Right ventricle myocardium inferior (tissue), 1 donor: ENCODE measurements at places on chromosomes 16 and 17.
A peak's percentile ranks its signal among the peaks of the same experiment; 100 is the strongest.

GRCh38 chr16:79609861-79610260, 9.3 kb upstream of the MAF start:
- DNase-seq, result no peak

- no peak for DNase-seq
Observed at GRCh38 chr17:16980813-16981731, 9.2 kb upstream of the TNFRSF13B start.

DNA sequence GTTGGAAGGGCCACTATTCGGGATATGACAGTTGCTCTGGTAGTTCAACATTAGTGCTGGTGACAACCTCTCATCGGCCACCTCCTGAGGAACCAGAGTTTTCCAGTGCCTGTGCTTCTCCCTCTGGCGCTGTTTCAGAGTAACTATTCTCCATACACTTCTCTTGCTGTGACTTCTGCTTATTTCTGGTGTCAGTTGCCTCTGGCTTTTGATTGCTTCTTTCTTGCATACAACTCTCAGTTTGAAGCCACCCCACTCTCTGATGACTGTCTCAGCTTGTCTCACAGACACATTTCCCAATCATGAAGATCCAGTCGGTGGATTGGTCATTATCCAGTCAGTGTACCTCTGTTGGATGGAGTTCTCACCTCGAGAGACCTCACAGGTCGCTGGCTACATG, 3.4 kb upstream of the TM4SF5 start:
- no peak for DNase-seq

DNA sequence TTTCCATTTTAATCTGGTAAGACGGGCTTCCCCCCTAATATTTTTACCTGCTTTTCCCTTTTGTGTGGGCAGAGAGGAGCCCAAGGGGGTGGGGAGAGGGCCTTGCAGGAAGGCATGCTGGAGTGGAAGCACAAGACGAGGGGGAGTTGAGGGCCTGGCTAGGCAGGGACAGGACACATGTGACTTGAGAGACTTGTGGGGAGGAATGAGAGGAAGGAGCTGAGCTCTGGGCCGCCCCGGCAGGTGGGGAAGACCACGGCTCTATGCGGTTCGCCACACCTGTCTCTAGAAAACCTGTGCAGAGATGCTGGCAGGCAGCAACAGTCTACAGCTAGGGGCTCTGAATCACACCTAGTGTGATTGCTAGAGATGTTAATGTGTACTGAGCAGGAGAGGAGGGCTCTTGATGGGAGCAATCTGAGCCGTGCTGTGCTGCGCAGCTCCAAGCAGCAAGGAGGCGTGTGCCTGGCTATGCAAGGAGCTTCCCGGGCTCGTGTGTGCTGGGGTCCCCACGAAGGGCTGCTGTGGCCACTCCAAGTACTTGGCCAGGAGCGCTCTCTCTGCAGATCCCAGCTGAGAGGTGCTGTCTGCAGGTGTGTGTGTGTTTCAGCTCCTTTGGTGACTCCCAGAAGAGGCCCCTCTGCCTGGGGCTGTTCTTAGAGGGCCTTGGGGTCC, 50.2 kb downstream of the PDPK1 start:
- DNase-seq, result no peak

DNA sequence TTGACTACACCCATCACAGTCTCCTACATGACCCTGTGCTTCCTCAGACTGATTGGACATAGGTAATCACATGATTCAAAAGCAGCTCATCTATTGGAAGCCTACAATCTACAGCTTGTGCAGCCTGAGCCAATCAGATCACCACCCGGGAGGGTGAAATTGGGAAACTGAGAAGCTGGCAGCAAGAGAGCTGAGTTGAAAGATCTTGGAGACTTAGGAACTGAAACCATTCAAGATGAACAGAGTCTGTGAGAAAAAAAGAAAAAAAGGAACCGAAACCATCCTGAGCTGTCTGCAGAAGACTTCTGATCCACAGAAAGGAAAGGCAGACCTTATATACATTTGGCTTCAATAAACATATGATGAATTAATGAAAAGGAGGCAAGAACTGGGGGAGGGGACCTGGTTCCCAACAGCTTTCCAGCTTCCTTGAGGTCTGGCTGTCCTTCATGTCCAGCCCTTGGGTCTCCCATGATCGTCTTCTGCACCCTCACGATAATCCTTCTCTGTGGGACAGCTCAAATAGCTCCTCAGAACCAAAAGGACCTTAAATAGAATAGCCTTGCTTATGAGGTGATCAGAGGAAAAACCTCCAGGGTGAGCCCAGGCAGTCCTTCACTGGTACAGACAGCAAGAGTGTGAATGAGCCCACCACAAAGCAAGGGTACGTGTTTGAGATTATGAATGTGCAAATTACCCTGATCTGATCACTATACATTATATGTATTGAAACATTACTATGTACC, 32.6 kb downstream of the PLXDC1 start:
- DNase-seq, result no peak

DNA sequence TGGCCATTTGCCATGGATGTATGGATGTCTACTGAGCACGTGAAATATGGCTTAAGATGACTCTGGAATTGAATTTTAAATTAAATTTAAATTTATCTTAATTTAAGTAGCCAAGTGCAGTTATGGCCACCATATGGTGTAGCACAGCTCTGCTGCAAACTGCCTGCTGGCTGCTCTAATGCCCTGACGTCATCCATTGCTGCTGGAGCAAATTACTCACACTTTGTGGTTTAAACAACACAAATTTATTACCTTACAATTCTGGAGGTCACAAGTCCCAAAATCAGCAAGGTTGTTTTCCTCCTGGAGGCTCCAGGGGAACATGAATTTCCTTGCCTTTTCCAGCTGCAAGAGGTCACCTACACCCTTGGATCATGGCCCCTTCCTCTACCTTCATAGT, 679.3 kb upstream of the EEF2KMT start:
- no peak for DNase-seq

GRCh38 chr17:49277638-49278037, 47.1 kb upstream of the PHOSPHO1 start:
- no peak for DNase-seq

- DNase-seq, result no peak
Observed at GRCh38 chr17:39756380-39757079, 18.8 kb downstream of the GRB7 start.

DNA sequence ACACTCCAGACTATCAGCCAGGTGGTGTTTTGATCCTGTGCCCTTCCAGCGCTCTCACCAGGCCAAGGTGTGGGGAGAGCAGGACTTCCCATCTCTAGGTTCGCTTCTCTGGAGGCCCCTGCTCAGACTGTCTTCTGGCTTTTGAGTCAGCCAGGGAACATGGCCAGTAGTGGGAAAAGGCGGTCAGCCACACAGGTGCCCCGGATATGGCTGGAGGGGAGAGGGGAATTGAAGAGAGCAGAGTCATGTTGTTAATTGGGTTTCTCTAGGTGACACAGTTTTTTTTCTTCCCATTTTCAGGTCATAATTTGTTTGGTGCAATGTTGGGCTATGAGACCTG, 1.5 kb downstream of the MINK1 start:
- no peak for DNase-seq

- no peak for DNase-seq
Observed at GRCh38 chr16:56801762-56802161, 63.2 kb upstream of the SLC12A3 start.

- DNase-seq, result no peak
Observed at GRCh38 chr17:72898725-72899124, 193.8 kb downstream of the SLC39A11 start.

DNA sequence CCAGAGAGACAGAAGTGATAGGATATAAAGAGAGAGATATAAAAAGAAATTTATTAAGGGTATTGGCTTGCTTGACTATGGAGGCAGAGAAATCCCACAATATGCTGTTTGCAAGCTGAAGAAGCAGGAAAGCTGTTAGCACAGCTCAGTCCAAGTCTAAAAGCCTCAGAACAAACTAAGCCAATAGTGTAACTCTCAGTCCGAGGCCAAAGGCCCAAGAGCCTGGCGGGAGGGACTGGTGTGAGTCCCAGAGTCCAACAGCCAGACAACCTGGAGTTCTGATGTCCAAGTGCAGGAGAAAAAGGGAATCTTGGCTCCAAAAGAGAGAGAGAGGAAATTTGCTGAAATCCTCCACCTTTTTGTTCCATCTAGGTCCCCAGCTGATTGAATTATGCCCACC, 30.3 kb upstream of the NACA2 start:
- DNase-seq, result no peak

- DNase-seq, result no peak
Observed at GRCh38 chr16:61007694-61008093, 1028.5 kb downstream of the CDH8 start.

- DNase-seq, result no peak
Observed at GRCh38 chr16:53991754-53992378, 287.9 kb downstream of the FTO start.

GRCh38 chr17:79978548-79978855, 57.2 kb downstream of the TBC1D16 start:
- no peak for DNase-seq

DNA sequence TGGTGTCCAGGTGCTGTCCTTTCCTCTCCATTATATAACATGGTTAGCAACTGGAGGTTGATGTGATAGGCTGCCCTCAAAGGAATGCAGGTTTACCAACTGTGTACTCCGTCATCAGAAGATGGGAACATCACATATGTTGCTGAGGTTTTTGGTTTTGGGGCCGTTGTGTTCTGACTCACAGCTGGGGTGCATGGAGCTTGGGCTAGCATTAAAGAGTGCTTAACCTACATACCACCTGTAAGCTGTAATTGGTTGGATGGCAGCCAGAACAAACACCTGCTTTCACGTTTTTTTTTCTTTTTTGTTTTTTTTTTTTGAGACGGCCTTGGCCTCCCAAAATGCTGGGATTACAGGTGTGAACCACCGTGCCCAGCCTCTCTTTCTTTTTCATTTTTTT, 20.9 kb downstream of the TMEM11 start:
- no peak for DNase-seq

GRCh38 chr16:85460252-85461021, 152.7 kb upstream of the GSE1 start:
- no peak for DNase-seq

GRCh38 chr17:40548982-40549685, 16.1 kb downstream of the CCR7 start:
- no peak for DNase-seq

- DNase-seq, result no peak
Observed at GRCh38 chr16:76906552-76906951, 284.4 kb upstream of the MON1B start.

DNA sequence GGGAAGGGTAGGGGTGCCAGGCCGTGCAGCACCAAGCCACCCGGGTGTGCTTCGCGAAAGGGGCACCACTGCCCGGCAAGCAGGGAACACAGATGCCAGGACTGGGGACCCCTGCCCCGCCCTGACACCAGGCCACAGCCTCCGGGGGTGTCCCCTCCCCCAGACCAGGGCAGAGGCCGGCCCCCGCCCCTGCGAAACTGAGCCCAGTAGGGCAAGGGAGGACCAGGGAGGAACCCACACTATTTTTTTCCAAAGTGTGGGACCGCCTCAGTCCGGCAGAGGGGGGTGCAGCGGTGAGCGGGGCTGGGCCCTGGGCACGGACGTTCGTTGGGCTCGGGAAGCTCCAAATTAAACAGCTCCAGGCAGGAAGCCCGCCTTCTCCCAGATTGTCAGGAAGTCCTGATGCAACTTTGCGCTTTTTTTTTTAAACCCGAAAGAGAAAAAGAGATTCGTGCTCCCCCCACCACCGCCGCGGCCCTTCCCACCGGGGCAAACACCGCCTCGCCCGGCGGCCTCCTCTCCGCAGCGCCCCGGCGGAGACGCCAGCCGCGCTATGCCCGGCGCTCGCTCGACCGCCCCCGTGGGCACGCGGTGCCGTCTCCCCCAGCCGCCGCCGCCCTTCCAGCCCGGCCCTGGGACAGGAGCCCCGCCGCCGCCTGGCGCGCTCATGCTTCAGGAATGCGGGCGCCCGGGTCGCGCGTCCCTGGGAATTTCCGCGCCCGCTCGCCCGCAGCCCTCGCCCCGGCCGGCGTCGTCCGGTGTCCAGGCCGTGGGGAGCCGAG, 755 bp downstream of the PIEZO1 start:
- DNase-seq, result no peak

DNA sequence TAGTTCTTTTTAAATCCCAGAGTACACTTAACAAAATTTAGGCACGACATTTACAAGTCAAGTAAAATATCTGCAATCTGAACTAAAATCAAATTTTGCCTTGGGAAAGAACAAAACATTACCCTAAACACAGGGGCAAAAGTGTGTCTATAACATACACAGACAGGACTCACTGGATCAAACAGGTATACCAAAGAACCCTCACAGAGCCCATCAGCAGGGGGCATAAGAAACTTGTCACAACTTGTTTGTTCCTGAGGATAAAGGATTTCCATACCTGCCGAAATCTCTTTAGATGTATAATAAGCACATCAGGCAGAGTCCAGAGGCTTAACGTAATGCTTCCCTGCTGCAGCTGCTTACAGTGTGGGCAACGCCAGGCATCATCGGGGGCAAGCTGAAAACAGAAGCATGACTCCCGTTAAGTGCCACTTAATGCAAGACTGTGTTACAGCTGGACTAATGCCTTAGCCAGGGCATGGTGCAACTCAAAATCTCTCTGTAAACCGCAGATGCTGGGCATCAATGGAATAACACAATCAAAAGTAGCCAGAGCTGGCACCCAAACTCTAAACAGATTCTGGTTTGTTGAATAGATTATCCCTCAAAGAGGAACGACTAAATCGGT, 67.0 kb downstream of the USP31 start:
- DNase-seq, result no peak

GRCh38 chr16:89722392-89723278, 1.3 kb downstream of the ZNF276 start:
- DNase-seq, result peak; percentile 91

DNA sequence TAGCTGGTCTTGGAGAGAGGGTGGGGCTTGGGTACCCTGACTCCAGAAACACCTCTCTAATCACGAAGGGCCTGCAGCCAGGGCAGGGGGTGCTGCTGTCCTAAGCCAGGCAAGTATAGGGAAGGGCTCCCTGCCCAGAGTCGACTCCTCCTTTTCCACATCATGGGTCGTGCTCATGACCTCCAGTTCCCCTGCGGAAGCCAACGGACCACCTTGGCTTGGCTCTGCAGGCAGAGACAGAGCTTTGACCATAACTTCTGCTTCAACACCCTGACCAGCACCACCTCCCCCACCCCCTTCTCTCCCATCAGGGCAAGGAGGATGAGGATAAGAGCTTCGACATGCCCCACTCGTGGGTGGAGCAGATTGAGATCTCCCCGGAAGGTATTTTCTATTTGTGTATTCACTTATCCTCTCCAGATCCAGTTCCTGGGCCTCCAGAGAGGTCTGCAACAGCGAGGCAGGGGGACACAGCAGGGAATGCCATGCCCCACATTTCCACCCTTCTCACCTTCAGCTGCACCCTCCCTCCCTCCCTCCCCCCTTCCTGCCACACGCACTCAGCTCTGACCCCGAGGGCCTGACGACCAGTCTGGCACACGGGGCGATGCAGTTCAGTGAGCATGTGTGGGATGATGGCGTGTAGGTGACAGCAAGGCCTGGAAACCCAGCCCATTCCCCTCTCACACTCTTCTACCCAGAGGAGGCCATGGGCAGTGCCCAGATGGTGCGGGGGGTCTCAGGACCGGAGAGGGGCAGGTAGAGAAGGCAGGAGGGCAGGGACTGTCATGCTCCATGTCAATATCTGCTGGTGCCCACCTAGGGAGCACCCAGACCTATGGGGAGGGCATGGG, 14.0 kb upstream of the KATNB1 start:
- no peak for DNase-seq
